ENCODE measurements at places on chromosomes 7 and 10.

- DNase-seq = peak; percentile 37
Measured at GRCh38 chr7:158958618-158959017, 102.3 kb downstream of the DYNC2I1 start.

- DNase-seq = no peak
Measured at GRCh38 chr7:32042900-32043299, 27.3 kb downstream of the PDE1C start.

GRCh38 chr7:159218607-159219006 is 73.9 kb upstream of the VIPR2 start:
- no peak for DNase-seq

DNA sequence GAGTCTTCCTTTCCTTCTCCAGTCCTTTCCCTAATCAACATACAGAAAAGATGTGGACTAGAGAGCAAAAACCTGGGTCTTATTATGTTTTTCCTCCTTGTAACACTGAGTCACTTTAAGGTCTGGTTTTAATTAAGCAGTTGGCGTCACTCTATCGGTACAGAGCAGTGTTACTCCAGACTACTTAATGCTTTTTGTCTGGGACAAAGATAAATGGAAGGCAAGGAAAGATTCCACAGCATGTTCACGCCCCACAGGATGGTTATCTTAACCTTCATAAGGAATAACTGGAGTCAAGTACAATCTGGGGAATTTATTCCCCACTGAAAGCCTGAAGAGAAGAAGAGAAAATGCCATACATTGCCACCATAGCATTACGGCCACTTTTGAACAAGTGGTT is 145.7 kb downstream of the ELAPOR2 start:
- DNase-seq = no peak

GRCh38 chr10:97002670-97003069 is 170.6 kb downstream of the LCOR start:
- no peak for DNase-seq

- no peak for DNase-seq
Measured at GRCh38 chr10:16748749-16749148, 68.5 kb downstream of the RSU1 start.

DNA sequence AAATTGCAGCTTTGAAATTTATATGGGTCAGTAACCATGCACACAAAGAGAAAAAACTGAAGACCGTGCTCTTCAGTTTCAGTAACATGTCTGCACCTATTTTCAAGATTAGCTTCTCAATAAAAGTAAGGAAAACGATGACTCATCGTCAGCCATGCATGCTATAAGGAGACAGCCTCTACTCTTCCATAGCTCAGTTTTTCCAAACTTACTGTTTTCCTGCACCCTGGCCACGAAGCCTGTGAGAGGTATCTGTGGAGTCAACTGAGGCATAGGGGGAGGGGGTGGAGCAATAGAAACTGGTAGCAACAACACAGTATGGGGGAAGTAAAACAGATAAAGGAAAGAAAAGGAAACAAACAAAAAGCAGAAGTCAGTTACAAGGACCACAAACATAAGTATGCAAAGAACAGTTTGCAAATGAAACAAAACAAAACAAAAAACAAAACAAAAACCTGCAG is 58.0 kb downstream of the PDSS1 start:
- no peak for DNase-seq

- no peak for DNase-seq
Measured at GRCh38 chr7:74300926-74301325, 11.7 kb downstream of the CLIP2 start.

DNA sequence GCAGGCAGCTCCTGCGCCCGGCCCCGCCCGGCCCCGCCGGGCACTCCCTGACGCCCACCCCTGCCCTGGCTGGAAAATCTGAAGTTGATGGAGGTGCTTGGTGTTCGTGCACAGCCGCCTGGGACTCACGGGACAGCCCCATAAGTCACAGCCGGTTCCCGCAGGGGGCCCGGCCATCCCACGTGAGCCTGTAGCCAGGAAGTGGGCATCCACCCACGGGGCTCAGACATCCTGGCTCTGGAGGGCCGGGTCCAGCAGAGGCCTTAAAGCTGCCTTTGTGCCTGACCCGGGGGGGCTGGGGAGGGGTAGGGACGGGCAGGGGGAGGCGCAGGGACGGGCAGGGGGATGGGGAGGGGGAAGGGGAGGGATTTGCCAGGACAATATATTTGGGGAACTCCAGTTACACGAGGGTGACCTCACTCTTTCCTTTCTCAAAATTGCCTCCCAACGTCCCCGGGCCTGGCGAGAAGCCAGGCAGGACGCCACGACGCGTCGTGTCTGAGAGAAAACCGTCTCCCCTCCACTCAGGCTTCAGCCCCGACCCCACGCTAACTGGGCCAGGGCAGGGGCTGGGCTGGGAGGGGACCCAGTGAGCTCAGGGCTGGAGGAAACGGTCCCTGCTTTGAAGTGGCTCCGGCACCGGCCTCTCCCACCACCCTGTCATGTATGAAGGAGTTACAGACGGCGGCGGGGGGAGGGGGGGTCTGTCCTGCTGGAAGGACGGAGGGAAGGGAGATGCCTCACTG is 82.1 kb upstream of the PDGFA start:
- DNase-seq = peak; percentile 95

DNA sequence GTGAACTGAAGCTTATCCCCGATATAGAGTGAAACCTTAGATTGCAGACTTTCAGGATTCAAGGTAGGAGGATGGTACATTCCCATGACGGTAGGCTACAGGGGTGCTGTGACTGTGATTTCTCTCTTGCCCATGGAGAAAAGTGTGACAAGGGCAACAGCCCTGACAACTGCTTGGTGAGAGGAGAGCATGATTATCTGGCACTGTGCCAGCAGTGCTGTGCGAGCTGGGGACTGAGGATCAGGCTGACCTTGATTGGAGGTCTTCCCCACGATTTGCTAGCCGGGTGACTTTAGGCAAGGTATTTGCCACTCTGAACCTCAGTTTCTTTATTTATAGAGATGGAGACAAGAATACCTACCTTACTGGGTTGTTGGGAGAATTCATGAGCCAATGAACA is 229.5 kb downstream of the PTEN start:
- DNase-seq = no peak

- no peak for DNase-seq
Measured at GRCh38 chr10:58590152-58590840, 77.6 kb downstream of the BICC1 start.

- peak; percentile 88 for DNase-seq
Measured at GRCh38 chr10:62779487-62780248, 24.9 kb upstream of the ADO start.

DNA sequence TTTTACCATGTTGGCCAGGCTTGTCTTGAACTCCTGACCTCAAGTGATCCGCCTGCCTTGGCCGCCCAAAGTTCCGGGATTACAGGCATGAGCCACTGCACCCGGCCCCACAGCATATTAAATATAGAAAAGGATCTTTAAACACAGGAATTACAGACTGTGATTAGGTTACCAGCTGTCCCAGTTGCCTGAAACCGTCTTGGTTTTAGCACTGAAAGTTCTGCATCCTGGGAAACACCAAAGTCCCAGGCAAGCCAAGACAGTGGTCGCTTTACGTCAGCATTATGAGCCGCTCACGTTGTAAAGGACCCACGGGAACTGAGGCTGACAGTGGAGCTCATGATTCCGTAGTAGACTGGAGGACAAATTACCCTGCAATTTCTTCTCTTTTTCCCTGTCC is 69.0 kb upstream of the FAM180A start:
- DNase-seq = no peak

GRCh38 chr10:27730041-27730440 is 15.6 kb downstream of the MKX start:
- no peak for DNase-seq

GRCh38 chr7:73436031-73436929 is 2.7 kb downstream of the FZD9 start:
- DNase-seq = no peak
